ENCODE measurements at places on chromosomes 1 and 21.

GRCh38 chr1:246537887-246538286 is 28.2 kb downstream of the TFB2M start:
- DNase-seq: no peak

DNA sequence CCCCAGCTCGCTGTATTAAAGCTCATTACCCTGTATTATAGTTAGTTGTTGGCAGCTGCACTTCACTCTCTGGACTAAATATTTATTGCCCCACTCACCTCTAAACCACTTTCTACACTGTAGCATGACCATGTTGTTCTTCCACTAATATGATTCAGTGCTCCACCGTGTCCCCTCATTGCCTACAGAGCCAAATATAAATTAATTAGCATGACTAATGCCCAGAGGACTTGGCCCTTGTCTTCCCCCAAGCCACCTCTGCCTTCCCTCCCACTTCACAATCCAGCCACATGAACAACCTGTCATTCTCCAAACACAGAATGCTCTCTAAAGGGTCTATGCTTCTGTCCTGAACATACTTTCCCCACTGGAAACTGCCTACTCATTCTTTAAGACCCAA is 276.5 kb downstream of the PLPP3 start:
- DNase-seq: no peak

- DNase-seq: no peak
These were observed 184.5 kb upstream of the TMEM51 start for GRCh38 chr1:14969006-14969405.

GRCh38 chr1:107171333-107171732 is 30.5 kb downstream of the NTNG1 start:
- DNase-seq: no peak

DNA sequence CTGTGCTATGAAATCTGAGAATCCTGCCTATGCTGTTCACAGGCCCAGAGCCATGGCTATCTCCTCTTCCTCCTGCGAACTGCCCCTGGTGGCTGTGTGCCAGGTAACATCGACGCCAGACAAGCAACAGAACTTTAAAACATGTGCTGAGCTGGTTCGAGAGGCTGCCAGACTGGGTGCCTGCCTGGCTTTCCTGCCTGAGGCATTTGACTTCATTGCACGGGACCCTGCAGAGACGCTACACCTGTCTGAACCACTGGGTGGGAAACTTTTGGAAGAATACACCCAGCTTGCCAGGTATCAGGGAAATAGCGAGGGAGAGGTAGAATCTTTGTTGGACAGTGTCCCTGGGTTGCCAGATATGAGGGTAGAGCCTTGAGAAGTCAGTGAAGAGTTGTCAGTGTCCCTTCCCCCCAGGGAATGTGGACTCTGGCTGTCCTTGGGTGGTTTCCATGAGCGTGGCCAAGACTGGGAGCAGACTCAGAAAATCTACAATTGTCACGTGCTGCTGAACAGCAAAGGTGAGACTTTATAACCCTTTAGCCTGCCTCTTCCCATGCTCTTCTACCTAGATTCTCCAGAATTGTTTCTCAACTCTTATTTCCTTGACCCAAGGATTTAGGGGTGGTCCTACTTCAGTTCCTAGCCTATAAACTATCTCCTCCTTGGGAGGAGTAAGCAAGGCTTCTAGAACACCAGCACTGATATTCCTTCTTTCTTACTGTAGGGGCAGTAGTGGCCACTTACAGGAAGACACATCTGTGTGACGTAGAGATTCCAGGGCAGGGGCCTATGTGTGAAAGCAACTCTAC is 1.4 kb downstream of the NIT1 start:
- DNase-seq: peak; percentile 33

- DNase-seq: no peak
These were observed 885 bp upstream of the SSBP3 start for GRCh38 chr1:54407154-54407403.

- DNase-seq: no peak
These were observed 42.4 kb downstream of the MEGF6 start for GRCh38 chr1:3568815-3569435.

- no peak for DNase-seq
These were observed 128.0 kb upstream of the KLHDC7A start for GRCh38 chr1:18352636-18353265.

DNA sequence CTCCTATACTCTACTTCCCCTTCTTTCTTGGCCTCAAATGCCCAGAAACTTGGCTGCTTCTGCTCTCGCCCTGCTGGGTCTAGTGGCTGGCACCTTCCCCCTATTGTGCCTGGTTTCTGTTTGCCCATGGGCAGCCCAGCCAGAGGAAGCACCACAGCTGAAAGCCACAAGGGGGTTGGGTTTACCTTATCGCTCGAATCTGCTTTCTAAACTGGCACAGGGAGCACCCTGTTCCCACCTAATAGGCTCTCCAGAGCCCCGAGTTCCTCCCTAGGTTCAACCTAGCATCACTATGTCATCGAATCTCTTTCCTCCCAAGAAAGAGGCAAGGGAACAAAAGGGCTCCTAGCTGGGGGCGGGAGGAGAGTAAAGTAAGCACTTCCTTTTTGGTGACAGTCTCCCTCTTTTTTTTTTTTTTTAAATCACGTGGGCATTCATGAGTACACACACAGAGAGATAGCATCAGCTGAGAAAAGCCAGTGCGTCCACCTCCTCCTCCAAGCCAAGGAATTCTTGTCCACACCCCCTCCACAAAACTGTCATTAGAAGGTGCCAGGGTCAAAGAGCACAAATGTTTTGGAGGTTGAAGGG is 72.8 kb downstream of the PLEKHA6 start:
- peak; percentile 24 for DNase-seq

GRCh38 chr1:86861424-86861823 is 52.5 kb downstream of the SELENOF start:
- DNase-seq: no peak

GRCh38 chr1:70017770-70018169 is 187.6 kb downstream of the LRRC40 start:
- DNase-seq: no peak

DNA sequence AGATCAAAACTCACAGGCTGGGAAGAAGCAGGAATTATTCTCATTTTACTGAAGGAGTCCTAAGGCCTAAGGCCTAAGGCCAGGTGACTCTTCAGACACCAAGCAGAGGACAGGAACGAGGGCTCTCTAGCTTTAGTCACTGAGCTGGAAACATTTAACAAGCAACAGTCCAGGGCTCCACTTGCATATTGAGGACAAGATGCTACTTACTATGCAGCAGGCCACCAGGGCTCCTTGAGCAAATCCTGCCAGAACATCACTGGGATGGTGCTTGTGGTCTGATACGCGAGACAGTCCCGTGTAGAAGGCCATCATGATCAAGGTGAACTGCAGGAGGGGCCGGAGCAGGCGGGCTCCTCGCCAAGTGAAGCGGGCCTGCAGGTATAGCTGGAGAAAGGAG is 67.6 kb downstream of the PLPP3 start:
- no peak for DNase-seq

DNA sequence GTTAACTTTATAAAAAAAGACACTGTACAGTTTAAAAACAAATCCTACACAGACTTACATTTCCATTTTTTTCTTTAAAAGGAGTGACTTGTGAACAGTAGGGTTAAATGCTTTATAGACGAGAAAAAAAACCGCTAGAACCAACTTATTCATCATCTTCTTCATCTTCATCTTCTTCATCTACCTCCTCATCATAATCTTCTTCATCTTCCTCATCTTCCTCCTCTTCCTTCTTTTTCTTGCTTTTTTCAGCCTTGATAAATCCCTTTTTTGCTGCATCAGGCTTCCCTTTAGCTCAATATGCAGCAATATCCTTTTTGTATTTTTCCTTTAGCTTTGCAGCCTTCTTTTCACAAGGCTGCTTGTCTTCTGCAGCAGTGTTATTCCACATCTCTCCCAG is 22.5 kb downstream of the FMO1 start:
- no peak for DNase-seq

- DNase-seq: peak; percentile 79
These were observed at the start of gene GLUL for GRCh38 chr1:182391362-182392049. Gene GLUL (minus strand): TSS chr1:182391790. CDS start chr1:182388737, 3,053 bp downstream.

DNA sequence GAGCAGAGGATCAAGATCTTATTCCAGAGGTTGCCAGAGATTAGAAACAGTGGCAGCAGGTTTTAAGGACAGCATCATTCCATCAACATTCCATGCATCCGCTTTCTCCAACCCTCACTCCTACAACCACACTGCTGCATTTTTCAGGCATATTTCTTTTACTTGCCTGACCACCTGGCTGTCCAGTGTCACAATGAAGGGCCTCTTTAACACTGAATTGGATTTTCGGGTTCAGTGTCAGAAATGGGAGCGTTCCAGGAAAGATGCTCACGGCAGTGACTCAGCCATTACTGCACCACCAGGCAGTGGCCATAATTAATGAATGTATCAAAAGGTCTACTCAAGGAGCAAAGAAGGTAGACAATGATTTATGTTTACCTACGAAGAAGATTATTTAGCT is 200.4 kb upstream of the ESRRG start:
- DNase-seq: no peak

- DNase-seq: no peak
These were observed 26.2 kb upstream of the TARBP1 start for GRCh38 chr1:234504969-234505768.

- peak; percentile 42 for DNase-seq
These were observed 1.1 kb downstream of the SPSB1 start for GRCh38 chr1:9293533-9294404.

All from SW480 (cell line).